ENCODE measurements at places on chromosomes 12 and 14.

- no peak for DNase-seq
Measured at GRCh38 chr12:29402437-29402836, 21.5 kb upstream of the ERGIC2 start.

DNA sequence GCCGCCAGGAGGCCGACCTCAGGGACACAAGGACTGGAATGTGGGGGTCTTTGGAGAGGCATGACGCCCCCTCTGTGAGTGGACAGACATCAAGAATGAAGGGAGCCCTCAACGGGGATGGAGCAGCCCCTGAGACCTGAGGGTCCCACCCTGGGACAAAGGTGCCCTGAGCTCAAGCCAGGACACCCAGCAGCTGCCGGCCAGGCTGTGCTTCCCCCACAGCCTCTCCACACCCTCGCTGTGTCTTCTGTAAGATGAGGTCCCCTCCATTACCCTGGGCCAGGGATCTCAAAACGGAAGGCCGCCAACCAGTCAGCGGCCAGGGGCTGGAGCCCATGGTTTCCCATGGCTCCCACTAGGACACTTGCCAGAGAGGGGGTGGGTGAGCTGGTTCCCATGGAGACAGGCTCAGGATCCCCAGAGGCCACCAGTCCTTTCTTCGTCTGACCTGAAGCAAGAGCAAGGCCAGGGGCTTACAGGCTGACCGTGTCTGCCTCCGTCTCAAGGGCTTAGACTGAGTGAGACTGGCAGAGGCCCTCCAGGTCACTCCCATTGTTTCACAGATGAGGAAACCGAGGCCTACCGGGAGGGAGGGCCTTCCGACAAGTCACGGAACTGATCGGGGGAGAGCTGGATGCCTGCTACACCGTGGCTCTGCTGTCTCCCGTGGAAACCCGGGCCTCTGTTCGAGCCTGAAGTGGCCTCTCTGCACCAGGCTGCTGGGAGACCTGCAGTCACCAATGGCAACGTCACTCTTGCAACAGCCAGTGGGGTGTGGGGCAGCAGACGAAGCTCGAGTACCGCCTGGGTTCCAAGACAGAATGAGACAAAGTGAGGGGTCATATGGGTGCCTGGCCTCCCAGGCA lies 91.7 kb upstream of the DIO3 start:
- no peak for DNase-seq

GRCh38 chr12:3150308-3150670 lies 73.1 kb downstream of the TSPAN9 start:
- DNase-seq, result no peak

- no peak for DNase-seq
Measured at GRCh38 chr12:119302451-119303080, 32.0 kb upstream of the CCDC60 start.

DNA sequence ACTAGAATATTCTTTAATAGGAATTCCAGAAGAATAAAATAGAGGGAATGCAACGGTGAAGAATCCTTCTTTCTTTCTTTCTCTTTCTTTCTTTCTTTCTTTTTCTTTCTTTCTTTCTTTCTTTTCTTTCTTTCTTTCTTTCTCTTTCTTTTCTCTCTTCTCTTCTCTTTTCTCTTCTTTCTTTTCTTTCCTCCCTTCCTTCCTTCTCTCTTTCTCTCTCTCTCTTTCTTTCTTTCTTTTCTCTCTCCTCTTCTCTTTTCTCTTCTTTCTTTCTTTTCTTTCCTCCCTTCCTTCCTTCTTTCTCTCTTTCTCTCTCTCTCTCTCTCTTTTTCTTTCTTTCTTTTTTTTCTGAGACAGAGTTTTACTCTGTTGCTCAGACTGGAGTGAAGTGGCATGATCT lies 160.8 kb upstream of the PRICKLE1 start:
- DNase-seq, result no peak

- DNase-seq, result no peak
Measured at GRCh38 chr12:109389146-109389545, 41.4 kb downstream of the MYO1H start.

DNA sequence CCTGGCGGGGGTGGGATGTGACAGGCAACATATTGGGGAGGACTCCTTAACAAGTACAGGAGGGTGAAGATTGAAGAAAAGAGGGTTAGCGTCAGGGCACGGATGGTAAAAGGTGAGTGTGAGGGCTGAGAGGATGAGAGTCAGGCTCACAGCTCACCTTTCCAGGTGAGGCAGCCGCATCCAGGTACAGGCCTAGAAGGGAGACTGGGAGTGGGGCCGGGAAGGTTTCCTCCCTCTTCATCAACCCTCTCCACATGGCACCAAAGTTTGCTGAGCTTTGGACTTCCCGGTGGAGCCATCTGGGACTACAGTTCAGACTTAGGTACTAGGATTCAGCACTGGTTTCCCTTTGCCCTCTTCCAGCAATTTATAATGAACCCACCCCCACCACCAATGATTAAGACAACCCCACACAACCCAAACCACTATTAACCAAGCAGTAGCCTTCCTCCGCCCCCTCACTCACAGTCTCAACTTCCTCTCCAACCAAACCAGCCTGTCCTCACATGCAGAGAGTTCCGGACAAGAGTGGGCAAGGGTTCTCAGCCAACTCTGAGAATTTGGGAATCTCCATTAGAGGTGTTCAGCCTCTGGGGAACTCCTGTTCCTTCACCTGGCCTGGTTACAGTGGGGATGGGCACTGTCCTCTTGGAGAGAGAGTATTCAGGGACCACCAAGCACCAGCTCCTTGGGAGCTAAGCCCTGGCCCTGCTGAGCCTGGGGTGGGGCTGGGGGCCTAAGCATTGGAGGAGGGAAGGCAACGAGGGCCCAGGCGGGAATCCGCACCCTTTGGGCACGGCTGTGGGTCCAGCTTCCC lies 2.4 kb upstream of the HOXC4 start:
- no peak for DNase-seq

DNA sequence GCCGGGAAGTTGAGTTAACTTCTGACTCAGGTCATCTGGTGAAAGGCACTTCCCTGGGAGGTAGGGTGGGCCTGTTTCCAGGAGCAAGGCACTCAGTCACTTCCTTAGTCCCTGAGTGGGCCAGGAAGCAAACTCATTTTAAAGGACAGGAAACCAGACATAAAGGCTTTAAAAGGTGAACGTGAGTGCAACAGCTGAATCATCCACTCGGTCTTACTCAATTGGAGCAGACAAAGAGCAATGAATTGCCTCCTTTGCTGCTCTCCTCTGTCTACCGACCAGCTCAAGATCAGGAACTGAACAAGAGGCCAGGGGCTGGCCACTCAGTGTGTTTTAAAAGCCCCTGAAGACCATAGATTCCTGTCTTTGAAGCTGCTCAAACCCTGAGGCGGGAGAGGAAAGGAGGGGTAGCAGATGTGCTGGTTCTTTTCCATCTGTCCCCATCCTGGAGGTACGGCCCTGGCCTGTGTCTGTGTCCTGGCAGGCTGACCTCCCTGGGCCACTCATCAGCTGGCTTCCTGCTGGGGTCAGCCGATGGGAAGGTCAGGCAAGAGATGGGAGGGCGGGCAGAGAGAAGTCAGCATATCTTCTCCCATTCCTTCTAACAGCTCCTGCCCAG lies 148.9 kb downstream of the PPM1H start:
- DNase-seq, result no peak

GRCh38 chr12:54360717-54361456 lies 3.4 kb downstream of the GPR84 start:
- no peak for DNase-seq

- DNase-seq, result no peak
Measured at GRCh38 chr12:102540815-102541385, 60.5 kb upstream of the IGF1 start.

DNA sequence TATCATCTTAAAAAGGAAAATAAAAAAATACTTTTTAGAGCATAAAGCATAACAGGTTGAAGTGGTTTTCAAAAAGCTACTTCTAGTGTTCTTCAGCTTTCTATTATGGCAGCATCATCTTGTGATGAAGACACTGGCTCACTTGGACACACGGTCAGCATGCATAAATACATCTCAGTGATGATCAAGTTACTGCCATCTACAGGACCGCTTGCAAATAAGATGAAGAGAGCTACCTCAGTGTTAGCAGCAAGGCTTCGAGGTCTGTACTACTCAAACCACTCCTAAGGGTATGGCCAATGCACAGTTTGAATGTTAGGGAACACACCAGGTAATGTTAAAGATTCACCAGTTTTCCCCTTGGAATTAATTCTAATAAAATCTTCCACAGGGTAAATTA lies 58.8 kb downstream of the GALC start:
- DNase-seq, result no peak

GRCh38 chr14:45095143-45095542 lies 11.2 kb downstream of the PRPF39 start:
- DNase-seq, result no peak

DNA sequence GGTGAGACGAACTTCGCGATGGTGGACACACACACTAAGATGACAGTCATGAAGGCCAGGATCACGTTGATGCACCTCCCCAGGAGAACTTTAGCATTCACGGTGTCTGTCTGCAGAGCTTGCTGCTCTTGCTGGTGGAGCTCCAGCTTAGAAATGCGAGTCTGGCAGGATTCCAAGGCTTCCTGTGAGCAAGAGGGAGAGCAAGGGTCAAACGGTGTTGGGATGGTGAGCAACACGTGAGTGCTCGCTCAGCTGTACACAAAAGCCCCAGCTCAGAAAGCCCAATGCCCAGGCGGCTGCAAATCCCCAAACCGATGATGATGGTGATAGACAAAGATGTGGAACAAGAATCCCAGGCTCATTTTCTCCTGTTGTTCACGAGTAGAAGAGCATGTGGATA lies 78.8 kb downstream of the TMCC3 start:
- no peak for DNase-seq

- no peak for DNase-seq
Measured at GRCh38 chr12:95836185-95836609, 22.6 kb upstream of the SNRPF start.

DNA sequence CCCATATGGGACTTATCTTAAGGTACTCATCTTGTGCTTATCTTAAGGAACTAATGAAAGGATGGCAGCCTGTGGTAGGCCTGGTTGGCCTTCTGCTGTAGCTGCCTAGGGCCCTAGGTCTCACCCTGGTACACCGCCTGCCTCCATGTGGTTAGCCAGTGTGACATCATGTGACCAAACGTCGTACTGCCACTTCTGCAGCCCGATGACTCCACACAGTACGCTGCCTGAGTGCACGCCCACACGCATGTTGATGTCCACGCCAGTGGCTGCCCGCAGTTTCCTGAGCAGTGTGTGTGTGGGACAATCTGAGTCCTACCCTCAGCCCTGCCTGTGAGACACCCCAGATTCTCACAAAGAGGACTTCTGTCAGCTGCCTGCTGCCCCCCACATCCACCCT lies 5.1 kb downstream of the ADCY4 start:
- no peak for DNase-seq

DNA sequence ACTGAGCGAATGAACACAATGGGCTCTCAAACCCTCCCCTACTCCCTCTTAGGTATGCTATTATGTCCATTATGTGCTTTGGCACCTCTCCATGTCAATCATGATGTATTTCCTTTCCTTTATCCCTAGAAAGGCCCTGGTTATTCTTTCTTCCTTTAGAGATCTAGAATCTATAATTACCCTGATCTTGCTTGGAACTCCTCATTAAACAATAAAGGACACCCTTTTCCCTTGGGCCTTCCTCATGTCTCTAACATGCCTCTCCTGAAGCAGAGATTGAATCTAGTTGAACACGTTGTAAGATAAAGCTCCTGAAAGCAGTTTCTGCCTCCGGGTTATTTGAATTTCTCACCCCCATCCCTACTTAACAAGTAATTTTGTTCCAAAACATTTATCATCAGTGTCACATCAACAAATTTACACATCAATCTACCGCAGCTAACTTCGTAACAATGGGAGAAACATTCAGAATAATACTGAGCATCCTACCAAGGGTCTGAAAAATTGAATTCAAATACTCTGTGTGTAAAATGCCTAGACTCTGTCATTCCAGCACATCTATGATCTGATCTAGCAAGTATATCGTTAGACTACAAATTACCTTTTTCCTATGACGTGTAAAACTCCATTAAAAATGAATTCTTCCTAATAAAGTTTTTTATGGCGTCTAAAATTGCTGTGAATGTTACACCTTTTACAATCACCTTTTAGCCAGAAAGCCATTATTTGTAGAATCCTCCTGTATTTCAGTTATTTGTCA lies 5.4 kb downstream of the USP44 start:
- peak; percentile 8 for DNase-seq

- no peak for DNase-seq
Measured at GRCh38 chr14:56963381-56963780, 153.1 kb upstream of the OTX2 start.

GRCh38 chr14:54738009-54738408 lies 164.6 kb downstream of the GCH1 start:
- DNase-seq, result no peak

GRCh38 chr14:95314609-95315008 lies 5.1 kb downstream of the CLMN start:
- DNase-seq, result no peak

- DNase-seq, result no peak
Measured at GRCh38 chr12:78209846-78210505, 379.3 kb downstream of the NAV3 start.

GRCh38 chr14:69695322-69696203 lies 71.4 kb upstream of the SRSF5 start:
- peak; percentile 59 for DNase-seq

DNA sequence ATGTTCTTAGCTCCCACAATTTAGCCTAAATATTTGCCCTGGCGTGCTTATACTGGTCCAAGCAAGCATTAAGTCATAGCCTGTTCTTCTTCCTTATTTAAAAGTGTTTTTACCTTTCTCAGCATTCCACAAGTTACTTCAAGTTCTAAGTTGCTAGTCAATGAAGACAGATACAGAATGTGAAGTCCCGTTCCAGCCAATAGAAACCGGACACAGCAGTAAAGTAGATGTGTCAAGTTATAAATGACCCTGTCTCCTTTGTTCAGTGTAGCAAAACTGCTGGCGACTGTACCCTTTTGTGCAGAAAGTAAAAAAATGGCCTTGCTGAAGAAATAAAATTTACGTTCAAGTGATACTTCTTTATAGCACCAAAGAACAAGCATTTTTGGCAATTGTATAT lies 3.9 kb downstream of the SNAPC1 start:
- DNase-seq, result no peak

DNA sequence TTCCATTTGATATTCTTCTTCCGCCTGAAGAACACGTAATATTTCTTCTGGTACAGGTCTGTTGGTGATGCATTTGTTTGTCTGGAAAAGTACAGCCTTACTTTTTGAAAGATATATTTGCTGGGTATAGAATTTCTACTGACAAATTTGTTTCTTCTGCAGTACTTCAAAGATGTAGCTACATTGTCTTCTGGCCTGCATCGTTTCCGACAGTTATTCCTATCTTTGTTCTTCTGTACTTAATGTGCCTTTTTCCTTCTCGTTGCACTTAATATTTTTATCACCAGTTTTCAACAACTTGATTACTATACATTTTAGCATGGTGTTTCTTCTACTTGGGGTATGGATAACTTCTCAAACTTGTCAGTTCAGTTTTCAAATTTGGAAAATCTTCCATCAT lies 47.1 kb downstream of the SENP1 start:
- no peak for DNase-seq

- no peak for DNase-seq
Measured at GRCh38 chr14:61536661-61537562, 158.4 kb upstream of the HIF1A start.

- no peak for DNase-seq
Measured at GRCh38 chr12:27261866-27262265, 17.8 kb downstream of the STK38L start.

Data from cerebellar nuclear complex (tissue), 1 donor.